ENCODE measurements at places on chromosomes 3 and 15. TPM values are rescaled to one million over a fixed set of nuclear protein-coding genes. Genes with fewer than 3 reads are reported as not detected.

Gene SUCNR1
- total RNA-seq: not detected

Gene CLDN18
- total RNA-seq: not detected

Gene SLC24A5
- not detected for total RNA-seq

Gene FANCD2OS
- not detected for total RNA-seq

Gene ITIH1
- not detected for total RNA-seq

Gene ZPLD1
- not detected for total RNA-seq

Gene LSAMP
- total RNA-seq: not detected

Gene GRK7
- not detected for total RNA-seq

Gene UTS2B
- not detected for total RNA-seq

Gene PLSCR4
- 569 TPM for total RNA-seq

Gene NUP210
- 2.3 TPM for total RNA-seq

Gene UBXN7
- 17.1 TPM for total RNA-seq

Gene NECTIN3
- total RNA-seq: 35.7 TPM

Gene TBCCD1
- total RNA-seq: 16.2 TPM

Gene DPP8
- total RNA-seq: 47.0 TPM

Gene C15orf61
- 1.3 TPM for total RNA-seq

Gene STXBP5L
- not detected for total RNA-seq

Gene GPR176
- total RNA-seq: 4.3 TPM

Gene POTEB2
- not detected for total RNA-seq

Gene SELENOK
- 15.6 TPM for total RNA-seq

Gene MYO9A
- total RNA-seq: 19.9 TPM

Gene KBTBD8
- 1.8 TPM for total RNA-seq

Gene IL12A
- not detected for total RNA-seq

Gene CDHR4
- not detected for total RNA-seq

Gene HACL1
- total RNA-seq: 33.4 TPM

Gene CPA3
- total RNA-seq: 0.51 TPM

Gene SERINC4
- not detected for total RNA-seq

Gene C3orf33
- 1.4 TPM for total RNA-seq

Gene GABRG3
- not detected for total RNA-seq

Gene ESYT3
- not detected for total RNA-seq

Gene IQCF5
- not detected for total RNA-seq

Gene CASR
- not detected for total RNA-seq

Data from dermis microvascular lymphatic vessel endothelial cell (primary cell).